ENCODE measurements at places on chromosomes 2 and 18.

DNA sequence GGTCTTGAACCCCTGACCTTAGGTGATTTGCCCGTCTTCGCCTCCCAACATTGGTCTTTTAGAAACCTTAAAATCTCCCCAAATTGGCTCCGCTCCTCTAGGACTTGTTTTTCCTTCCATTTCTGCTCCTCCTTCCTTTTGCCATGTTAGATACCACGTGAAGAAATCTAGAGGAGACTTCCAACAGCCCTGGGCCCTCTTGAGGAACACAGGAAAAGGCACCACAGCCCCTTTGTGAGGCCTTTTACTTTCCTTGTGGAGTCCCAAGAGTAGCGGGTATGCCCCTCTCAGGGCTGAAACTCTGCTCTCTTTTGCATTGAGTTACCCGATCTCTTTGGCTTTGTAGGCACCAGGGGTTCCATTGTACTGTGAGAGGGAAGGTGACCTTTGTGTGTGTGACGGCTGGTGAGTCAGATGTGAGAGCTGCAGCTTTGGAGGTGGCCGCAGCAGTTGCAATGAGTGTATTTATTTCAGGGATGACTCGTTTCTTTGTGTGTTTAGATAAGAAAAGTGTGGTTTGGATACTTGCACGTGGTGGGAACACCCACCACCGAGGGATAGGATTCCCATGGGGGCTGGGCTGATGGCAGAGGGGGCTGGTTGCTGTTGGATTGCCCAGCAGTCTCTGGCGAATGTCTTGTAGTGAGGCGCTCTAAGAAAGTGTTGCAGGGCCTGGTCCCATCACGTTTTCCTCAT lies 218.4 kb upstream of the HS6ST1 start:
- DNase-seq, result no peak

DNA sequence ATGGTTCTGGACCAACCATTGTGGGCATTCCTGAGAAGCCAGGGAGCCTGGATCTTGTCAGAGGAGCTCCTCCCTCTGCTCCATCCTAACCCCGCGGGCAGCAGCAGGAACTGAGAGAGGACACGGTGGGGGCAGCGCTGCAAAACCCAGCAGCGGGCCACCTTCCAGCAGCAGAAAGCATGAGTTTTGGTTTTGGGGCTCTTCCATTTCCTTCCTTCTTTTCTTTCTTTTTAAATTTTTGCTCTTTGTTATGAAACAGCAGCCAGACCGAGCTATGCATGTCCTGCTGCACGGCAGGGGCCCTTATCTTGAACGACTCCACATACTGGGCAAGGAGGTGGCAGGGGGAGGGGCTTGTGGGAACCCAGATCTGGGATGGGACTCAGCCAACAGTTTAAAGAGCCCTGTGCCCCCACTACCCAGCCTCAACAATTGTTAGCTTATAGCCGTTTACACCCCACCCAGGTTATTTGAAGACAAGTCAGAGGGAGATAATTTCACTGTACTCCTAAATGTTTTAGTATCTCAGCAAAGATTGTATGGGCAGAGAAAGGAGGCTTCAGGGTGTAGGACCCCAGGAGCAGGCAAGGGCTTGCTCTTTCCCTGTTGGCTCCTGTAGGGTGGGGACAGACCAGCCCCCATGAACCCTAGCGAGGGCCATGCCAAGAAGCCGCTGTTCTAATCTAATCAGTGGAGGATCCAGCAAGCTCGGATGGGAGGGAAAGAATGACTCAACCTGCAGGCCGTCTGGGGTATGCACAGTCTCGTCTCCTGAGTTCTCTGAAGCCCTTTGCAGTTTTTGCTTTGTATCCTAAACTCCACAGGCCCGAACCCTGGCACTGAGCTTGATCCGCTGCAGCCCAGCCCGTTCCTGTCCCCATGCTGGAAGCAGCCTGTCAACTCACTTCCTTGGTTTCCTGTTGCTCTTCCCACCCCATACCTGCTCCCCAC lies 75.3 kb downstream of the LRRFIP1 start:
- no peak for DNase-seq

GRCh38 chr18:47397671-47398319 lies 146.3 kb upstream of the SKOR2 start:
- no peak for DNase-seq

- no peak for DNase-seq
Measured at GRCh38 chr18:49055754-49056172, 105.0 kb upstream of the SMAD7 start.

GRCh38 chr2:63000801-63001200 lies 49.8 kb upstream of the OTX1 start:
- DNase-seq, result no peak

DNA sequence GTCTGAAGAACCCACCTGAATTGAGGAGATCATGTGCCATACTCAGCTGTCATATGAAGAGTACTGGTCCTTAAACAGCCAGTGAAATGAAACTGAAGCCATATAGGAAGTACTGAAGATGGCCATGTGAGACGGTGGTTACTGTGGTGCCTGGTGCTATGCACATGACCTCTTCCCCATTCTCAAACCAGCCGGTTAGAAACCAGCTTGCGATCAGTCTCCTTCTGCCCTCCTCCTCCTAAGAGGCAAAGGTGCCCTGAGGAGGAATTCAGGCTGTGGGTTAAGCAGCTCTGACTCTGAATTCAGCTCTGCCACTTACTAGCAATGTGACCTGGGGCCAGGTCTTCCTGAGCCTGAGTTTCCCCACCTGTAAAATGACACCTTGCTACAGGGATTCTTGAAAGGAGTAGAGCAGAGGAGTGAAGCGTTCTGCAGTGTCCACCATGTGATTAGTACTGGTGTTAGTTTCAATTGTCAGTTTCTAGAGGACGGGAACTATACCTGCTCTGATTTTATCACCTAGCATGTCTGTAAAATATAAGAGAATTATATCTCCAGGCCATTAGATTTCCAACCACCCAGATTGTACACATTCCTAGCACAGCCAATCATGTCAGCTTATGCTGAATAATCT lies 5.1 kb downstream of the FECH start:
- DNase-seq, result no peak

GRCh38 chr2:127527001-127527804 lies 914 bp upstream of the IWS1 start:
- DNase-seq, result no peak

GRCh38 chr2:8670580-8670979 lies 11.3 kb upstream of the ID2 start:
- no peak for DNase-seq

DNA sequence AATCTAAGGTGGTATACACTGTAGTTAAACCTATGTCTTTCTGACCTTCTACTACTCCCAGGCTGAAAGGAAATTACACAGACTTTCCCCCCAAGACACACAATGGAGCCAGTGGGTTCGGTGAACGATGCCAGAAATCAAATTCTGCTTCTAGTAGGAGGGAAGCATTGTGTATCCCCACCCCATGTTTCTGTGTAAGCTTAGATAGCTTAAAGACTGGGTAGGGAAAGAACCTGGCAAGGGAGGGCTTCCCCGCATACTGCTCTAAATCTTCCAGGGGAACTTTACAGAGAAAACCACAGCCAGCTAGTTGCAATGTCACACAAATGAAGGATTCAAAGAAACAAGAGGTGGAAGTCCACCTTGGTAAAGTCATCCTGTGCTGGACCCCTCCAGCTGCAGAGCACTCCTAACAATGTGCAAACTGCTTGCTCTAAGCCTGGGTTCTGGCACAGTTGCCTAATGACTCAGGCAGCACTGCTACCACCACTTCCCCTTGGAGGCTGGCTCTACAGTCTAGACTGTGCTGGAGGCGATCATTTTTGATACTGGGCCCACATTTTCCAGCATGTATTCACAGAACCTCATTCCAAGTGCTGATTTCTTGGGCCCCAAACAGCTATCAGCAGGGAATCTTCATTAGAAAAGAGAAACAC lies 47.5 kb downstream of the TRIB2 start:
- no peak for DNase-seq

DNA sequence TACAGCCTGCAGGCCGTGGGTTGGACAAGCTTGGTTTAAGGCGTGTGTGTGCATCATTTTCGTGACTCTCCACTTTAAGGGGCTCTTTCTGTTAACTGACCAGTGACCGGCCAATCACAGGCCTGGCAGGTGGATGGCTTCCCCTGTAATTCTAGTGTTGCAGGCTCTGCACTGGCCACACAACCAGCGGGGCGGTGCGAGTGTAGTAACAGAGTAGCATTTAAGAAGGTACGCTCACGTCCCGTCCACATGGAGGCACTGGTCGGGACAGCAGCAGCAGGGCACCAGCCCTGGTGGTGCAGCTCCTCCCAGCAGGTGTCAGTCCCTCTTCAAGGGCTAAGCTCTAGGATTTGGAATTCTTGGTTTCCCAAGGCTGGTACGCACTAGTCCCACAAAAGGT lies 8.0 kb upstream of the ANO7 start:
- no peak for DNase-seq

- DNase-seq, result no peak
Measured at GRCh38 chr2:208280933-208281332, 14.9 kb downstream of the PIKFYVE start.

GRCh38 chr18:48412339-48412929 lies 3.3 kb upstream of the ZBTB7C start:
- DNase-seq, result no peak

All from omental fat pad (tissue), 4 donors.